ENCODE measurements at places on chromosomes 1 and 21. TPM values are rescaled to one million over a fixed set of nuclear protein-coding genes. Genes with fewer than 3 reads are reported as not detected.

DNA sequence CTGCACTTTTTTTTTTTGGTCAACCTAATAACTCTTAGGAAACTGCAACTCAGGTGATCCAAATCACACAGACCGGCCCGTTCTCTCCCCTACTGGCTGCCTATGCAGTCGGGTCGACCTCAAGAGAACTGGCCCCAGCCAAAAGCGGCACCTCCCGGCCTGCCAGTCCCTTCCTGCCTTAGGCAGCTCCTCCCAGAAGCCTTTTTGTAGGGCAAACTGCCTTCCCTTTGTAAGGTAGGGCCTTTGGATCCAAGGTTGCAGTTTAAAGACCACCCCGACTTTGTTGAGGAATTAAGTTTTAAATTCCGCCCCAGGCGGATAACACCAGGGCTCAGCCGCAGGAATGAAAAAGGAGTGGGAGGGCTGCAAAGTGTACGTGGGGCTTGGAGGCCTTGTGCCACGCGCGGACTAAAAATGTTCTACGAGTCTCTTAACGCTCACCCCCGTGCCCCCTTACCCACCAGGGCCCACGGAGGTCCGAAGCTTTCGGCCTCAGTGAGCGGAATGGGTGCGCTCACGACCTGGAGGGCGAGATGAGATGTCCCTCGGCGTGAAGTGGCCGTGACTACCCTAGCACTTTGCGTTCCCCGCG, 642 bp upstream of the ST3GAL3 start:
- peak; percentile 2 for DNase-seq

DNA sequence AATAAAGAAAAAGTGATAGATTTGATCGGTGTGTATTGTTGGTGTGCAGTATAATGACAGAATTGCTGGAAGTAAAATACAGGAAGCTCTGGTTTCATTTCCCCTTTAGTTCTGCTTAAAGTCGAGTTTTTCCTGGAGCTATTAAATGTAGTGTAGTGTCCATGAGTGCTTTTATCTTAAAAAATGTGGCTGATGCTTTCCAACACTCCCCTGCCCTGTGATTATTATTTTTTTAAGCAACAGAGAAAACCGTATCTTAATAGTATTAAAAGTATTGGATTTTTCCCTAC, 1.1 kb downstream of the LGALS8 start:
- DNase-seq = no peak

DNA sequence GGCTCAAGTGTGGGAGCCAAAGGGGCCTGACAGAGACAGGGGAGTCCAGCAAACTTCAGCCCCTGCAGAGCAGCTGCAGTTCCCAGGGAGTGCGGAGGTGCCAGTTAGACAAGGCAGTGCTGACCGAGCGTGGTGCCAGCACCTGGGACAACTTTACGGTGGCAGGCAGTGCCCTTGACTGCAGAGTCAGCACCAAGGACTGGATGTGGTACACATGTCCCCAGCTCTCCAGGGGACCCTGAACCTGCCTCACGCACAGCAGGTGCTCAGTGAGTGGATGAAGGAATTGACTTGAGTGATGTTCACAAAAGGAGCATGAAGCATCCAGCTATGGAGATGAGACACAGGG, 296.5 kb downstream of the SIPA1L2 start:
- DNase-seq = no peak

GRCh38 chr1:8976896-8977450, 31.3 kb downstream of the CA6 start:
- no peak for DNase-seq

PROK1 gene
- not detected for total RNA-seq
